NCI-H526 (cell line): ENCODE measurements at places on chromosomes 1 and 21.

- no peak for DNase-seq
Measured at GRCh38 chr1:90186506-90187322, 191.8 kb downstream of the ZNF326 start.

DNA sequence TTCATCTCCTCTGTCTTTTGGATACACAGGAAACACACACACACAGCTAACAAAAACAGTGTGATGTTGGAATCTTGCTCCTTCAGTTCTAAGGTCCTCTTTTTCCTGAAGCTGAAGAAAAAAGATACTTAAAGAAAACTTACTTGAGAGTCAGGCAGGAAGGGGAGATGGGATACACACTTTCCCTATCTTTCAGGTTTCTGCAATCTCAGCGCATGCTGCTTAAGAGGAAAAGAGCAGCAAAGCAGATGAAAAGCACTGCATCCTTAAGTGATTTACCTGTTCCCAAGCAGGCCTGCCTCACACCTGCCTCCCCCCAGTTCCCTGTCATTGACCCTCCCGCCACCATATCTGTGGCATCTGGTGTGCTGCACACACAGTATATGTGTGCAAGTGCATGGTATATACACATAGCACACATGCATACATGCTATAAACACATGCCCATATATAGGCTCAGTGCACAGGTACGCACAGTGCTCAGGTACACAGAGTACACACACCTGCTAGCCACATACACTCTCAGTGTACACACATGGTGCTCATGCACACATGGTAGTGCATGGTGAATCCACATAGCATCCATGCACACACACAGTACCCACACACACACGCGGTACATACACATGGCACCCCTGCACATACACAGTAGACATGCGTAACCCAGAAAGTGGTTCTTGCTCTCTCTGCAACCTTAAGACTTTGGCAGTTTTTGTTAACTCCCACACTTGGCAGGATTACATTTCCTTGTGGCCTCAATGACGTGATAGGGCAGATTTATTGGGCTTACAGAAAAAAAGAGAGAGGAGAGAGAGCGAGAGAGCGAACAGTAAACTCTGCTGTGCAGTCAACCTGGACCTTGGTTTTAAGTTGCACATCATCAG, 166.9 kb downstream of the TOMM20 start:
- DNase-seq, result no peak

DNA sequence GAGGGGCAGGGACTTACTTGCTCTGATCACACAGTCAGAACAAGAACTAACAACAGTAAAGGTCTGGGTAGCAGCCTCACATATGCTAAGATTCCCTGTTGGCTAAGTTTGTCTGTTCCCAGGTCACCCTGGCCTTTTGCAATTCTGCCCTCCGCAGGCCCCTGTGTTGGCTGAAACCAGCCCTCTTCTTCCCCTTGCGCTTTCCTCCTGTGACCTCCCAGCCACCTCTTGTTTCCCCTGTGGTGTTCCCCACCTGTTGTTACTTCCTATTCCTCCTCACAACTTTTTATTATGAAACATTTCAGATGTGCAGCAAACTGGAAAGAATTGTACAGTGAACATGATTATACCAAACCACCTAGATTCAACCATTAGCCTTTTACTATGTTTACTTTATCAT, 23.4 kb downstream of the MAPKAPK2 start:
- no peak for DNase-seq

GRCh38 chr1:104780470-104781078, 1030.9 kb downstream of the AMY1C start:
- DNase-seq, result peak; percentile 5

DNA sequence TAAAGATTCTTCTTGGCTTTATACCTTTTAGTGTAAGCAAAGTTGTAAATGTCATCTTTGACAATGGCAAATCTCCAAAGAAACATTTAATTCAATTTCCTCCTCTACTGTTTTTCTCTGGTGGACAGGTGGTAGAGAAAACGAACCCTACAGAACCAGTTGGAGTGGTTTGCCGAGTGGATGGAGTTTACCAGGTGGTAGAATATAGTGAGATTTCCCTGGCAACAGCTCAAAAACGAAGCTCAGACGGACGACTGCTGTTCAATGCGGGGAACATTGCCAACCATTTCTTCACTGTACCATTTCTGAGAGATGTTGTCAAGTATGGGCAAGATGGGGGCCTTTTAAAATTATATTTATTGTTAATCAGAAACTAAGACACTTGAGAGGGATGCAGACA, 25.8 kb downstream of the UAP1 start:
- no peak for DNase-seq

DNA sequence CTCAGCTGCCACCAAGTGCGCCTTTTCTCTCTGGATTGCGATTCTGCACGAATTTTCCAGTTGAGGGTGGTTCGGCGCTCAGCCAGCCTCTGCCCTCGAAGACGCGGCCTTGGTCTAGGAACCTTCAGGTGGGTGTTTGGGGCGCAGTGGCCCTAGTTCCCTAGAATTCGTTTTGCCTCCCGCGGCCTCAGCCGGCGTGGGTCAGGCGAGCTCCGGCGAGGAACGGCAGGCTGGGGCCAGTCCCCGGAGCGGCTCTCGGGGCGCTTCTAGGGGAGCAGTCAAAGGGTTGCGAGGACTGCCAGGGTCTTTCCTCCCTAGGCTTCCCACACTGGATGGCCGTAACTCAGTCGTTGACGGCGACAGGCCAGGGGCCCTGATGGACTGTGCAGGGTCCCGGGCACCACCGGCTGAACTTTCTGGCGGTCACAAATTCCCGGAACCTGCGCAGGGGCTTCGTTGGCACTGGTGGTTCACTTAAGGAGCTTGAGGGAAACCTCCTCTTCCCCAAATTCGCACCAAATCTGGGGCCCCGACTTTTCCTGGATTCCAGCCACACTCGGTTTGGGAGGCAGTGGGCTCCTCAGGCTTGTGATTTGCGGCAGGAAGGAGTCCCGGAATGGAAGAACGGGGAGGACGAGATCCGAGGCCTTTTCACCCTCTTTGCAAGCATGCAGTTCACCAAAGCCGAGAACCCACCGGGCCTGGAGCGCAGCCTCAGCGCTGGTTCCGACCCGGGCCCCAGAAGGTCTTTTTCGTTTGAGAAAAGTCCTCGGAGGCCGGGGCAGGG, 1.2 kb downstream of the DMBX1 start:
- DNase-seq, result peak; percentile 13

DNA sequence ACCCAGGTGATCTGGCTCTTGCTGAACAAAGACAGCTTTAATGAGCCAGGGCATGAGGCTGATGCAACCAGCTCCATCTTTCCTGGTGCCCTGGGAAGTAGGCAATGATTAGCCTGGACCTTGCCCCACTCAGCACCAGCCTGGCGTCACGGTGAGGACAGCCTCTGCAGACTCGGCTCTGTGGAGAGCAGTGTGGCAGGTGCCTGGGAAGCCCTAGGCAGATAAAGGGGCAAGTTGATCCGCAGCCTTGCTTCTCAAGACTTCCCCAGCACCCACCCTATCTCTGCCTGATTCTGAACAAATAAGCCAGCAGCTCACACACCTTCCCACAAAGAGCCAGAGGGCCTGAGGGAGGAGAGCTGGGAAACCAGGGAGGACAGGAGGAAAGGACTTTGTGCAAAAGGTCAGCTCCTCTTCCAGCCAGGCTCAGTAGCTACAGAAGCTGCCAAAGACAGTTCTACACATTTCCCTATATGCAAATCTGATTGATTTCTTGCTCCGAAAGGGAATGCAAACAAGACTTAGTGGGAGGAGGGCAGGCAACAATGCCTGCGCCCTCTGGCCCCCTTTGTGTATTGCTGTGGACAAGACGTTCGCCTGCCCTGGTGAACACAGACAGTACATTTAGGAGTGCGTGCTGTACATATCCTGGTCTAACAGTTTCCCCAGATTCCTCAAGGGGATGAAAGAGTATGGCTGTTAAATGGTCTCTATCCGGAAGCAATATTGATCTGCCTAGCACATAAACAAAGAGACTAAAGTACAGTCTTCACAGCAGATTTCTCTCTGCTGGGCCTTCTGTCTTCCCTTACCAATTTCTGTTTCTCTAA, 63.8 kb downstream of the BCAR3 start:
- peak; percentile 93 for DNase-seq

DNA sequence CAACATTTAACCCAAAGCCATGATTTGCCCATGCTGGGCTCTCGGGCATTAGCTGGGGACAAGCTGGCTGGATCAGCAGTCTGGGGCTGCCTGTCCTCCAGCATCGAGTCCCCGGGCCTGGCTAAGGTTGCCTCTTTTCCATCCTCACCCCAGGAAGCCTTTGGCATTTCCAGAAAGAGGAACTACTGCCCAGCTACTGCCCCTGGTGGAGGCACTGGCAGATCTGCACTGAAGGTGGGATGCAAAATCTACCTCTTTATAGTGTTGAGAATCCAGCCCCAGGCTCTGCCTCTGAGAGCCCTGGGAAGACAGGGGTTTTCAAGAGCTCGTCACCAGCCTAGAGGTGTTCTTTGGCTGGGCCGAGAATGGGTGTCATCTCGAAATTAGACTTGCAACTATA, 635.9 kb downstream of the MATN1 start:
- no peak for DNase-seq

DNA sequence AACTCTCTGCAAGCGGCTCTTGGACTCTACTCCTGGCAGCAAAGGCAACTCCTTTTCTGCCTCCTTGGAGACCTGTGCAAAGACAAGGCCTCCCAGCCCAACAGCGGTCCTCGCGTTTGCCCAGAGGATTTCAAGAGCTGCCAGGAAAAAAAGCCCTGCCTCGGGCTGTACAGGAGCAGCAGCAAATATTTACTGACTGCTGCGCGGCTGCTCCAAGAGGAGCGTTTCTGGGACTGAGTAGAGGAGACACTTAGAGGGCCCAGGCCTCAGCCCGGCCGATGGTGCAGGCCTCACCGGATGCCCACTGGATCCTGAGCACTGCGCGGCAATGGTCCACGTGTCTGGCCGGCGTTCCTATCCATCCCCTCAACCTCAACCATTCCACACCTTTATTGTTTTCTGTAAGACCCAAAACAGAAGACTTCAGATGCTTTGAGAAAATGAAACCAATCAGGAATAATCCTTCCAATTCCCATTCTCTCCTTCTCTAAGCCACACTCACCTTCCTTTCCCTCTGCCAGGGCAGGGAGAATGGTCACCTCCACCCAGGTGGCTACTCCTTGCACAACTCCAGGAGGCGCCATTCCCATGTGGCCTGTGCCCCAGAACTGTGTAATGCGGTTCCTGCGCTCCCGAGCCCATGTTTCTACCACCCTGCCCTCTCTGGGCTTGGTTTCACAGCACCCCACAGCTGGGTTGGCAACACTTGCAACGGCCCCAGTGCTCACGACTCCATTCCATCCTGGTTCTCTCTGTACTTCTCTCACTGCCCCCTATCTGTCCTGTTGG, 215.8 kb downstream of the TRABD2B start:
- DNase-seq, result no peak

DNA sequence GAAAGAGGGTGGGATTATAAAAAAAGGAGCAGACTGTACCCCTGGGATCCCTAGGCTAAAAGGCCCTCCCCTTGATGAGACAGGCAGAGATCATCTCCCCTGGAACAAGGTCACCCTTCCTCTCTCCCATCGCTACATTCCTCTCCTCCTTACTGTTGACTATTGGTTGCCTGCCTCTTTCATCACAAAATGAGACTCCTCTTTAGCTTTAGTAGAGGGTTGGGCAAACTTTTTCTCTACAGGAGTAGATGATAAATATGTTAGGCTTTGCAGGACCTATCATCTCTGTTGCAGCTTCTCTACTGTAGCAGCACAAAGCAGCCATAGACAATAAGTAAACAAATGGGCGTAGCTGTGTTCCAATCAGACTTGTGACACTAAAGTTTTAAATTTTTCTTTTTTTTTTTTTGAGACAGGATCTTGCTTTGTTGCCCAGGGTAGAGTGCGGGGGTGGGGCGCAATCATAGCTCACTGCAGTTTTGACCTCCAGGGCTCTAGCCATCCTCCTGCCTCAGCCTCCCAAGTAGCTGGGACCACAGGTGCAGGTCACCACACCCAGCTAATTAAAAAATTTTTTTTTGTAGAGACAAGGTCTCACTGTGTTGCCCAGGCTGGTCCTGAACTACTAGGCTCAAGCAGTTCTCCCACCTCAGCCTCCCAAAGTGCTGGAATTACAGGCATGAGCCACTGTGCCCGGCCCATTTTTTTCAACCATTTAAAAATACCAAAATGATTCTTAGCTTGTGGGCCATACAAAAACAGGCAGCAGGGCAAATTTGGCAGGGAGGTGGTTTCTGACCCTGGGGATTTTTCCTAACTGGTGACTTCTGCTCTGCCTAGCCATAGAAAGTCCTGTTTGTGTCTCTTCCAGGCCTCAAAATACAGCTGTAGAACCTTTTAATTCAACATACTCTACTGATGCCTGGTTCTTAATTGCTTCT, 15.1 kb downstream of the MCL1 start:
- DNase-seq, result no peak

DNA sequence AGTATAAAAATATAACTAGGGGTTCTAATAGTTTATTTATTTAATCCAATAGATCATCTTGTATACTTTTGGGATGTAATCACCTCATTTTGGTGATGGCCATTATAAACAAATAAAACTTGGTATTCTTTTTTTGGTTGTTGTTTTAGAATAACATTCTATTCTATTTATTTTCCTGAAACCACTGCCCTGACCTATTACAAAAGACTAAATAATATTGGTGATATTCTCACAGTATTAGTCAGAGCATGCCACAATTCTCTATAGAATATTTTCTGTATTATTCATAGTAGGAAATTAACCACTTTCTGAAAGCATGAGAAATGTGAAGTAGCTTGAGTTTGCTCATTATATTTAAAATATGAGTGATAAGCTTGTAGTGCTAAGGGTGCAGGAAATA, 54.1 kb upstream of the LRRC7 start:
- DNase-seq, result no peak

- no peak for DNase-seq
Measured at GRCh38 chr21:14688412-14688811, 142.3 kb upstream of the SAMSN1 start.

DNA sequence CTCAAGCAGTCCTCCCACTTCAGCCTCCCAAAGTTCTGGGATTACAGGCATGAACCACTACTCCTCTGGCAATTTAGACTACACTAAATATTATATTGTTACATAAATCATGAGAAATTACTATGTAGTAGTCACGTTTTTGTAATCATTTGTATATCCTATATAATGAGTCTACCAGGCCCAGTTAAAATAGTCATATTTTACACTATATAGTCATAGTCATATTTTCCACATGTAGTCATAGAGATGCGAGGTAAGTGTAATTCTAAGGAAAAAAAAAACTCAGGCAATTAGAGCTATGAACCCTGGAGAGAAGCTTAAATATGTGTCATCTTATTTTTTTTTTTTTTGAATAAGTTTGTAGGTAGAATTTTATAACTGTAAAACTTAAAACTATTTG, 90.0 kb downstream of the FNBP1L start:
- no peak for DNase-seq

GRCh38 chr1:39524591-39525365, 33.3 kb downstream of the BMP8A start:
- DNase-seq, result no peak
